Osteocyte (in vitro differentiated cells): ENCODE measurements at places on chromosomes 12 and 14. TPM values are rescaled to one million over a fixed set of nuclear protein-coding genes. Genes with fewer than 3 reads are reported as not detected.

- H3K36me3 ChIP-seq: no peaks in the 10 kb centered on the region
- peak overlapping the region; percentile 33 for H3K4me3 ChIP-seq
- H3K4me1 ChIP-seq: peaks cover 49% of the 10 kb centered on the region
- H3K27me3 ChIP-seq: no peaks in the 10 kb centered on the region
- peak overlapping the region; percentile 86 for H3K27ac ChIP-seq
Measured at GRCh38 chr12:47736877-47737676, 11.8 kb upstream of the ENDOU start.

DNA sequence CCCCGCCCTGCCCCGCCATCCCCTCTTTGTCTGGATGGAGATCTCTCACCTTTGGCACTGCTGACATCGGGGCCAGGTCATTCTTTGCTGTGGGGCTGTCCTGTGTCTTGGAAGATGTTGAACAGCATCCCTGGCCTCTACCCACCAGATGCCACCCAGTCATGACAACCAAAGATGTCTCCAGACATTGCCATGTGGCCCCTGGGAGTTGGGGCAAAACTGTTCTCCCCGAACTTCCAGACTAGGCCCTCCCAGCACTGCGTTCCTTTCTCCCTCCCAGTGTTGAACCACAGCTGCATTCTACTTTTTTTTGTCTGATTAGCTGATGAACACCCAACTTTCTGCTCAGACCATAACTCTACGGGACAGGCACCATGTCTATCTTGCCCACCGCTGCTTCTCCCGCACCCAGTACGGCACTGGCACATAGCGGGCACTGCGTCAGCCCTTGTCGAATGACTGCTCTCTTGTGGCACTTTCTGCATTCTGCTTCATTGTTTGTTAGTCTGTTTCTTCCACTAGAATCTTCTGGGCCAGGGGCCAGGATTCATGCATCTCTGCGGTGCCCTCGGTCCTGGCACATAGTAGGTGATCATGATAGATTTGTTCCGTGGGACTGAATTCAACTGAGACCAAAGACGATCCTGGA, 13.1 kb upstream of the MYL2 start:
- H3K27me3 ChIP-seq: peaks cover 22% of the 10 kb centered on the region
- no peaks in the 10 kb centered on the region for H3K36me3 ChIP-seq
- no peak overlapping the region for H3K27ac ChIP-seq
- H3K4me3 ChIP-seq: no peak overlapping the region
- peaks cover 6% of the 10 kb centered on the region for H3K4me1 ChIP-seq

DNA sequence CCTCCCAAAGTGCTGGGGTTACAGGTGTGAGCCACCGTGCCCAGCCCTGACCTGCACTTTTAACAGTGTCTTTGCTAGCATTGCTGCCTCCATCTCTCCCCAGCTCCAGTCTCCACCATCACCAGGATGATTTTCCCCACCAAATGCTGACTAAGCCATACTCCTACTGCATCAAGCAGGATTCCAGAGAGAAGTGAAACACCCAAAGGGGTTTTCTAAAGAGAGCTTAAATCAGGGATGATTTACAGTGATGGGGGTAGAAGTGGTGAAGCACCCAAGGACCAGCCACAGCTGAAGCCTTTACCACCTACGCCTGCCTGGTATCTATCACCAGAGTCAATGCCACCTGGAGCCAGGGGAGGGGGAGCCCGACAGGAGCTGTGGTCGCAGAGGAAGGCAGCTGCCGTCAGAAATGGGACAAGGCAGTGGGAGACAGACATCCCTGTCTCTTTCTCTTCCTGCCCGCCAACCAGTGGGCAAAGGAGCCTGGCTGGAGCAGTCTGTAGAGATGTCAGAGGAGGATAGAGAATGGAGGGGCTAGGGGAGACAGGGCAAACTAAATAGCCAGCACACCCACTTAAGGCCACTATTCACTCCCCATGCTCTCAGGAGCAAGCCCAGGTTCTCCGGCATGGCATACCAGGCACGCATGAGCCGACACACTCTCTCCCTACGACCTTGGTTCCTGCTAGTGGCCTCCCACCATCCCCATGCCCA, 22.4 kb upstream of the CD9 start:
- peaks cover 3% of the 10 kb centered on the region for H3K4me1 ChIP-seq
- no peak for DNase-seq
- no peaks in the 10 kb centered on the region for H3K27me3 ChIP-seq
- no peak overlapping the region for H3K4me3 ChIP-seq

GRCh38 chr12:119676022-119676421, 8.1 kb downstream of the PRKAB1 start:
- peaks cover 14% of the 10 kb centered on the region for H3K4me1 ChIP-seq
- H3K4me3 ChIP-seq: no peak overlapping the region
- no peaks in the 10 kb centered on the region for H3K27me3 ChIP-seq
- peaks cover 74% of the 10 kb centered on the region for H3K36me3 ChIP-seq

DNA sequence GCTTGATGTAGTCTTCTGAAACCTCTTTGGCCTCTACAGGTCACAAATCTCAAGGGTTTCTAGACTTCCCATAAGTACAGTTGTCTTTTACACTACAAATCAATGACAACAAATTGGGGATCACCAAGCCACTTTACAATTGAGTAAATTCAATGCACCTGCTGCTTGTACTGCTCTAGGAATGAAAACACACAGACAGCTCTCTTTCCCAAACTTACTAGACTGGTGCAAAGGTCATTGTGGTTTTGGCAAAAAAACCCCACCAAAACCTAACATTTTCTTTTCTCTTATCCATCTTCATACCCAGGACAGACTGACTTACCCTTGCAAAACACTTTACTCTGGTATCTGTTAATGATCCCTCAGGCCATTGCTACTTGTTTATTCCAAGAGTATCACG, 2.7 kb downstream of the M6PR start:
- H3K27me3 ChIP-seq: no peaks in the 10 kb centered on the region
- H3K4me1 ChIP-seq: peaks cover 28% of the 10 kb centered on the region
- peaks cover 21% of the 10 kb centered on the region for H3K36me3 ChIP-seq
- no peak for DNase-seq

GRCh38 chr12:113974006-113974405, 7.9 kb upstream of the RBM19 start:
- H3K27ac ChIP-seq: no peak overlapping the region
- H3K4me3 ChIP-seq: no peak overlapping the region
- H3K4me1 ChIP-seq: no peaks in the 10 kb centered on the region
- no peak for DNase-seq
- H3K27me3 ChIP-seq: peaks cover 36% of the 10 kb centered on the region

GRCh38 chr14:68345738-68346137, 447.1 kb downstream of the ZFP36L1 start:
- peaks cover 4% of the 10 kb centered on the region for H3K36me3 ChIP-seq
- peaks cover 15% of the 10 kb centered on the region for H3K4me1 ChIP-seq
- no peak overlapping the region for H3K27ac ChIP-seq
- no peak overlapping the region for H3K4me3 ChIP-seq
- no peaks in the 10 kb centered on the region for H3K27me3 ChIP-seq

DNA sequence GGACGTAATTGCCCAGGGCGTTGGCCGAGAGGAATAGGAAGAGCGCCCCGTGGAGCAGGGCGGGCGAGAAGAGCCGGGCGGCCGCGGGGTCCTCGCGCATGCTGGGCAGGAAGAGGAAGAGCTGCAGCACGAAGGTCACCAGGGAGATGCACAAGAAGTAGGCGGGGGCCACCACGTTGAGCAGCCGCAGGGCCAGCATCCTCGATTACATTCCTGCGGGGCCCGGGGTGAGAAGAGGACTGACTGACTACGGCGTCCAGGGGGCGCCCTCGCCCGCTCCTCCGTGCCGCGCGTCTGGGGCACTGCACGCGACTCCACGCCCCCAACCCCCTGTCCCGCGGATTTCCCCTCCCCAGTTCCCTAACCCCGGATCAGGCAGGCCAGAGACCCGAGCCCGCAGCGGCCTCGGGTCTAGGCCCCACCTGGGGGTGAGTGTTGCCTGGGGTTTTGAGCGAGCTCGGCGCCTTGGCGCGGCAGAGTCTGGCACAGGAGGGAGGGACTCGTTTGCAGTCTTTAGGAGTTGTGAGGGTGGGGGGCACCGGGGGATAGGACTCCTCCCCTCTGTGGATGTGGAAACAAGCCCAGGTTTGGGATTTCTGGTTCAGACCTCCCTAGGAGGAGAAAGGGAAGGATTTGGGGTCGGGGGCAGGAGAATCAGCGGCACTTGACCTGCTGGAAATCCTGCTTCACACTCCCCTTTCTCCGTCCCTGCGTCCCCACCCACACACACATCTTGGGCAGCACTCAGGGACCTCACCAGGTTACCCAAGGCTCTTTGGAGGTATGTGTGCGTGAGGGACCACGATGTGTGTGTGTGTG, 1.8 kb downstream of the ZDHHC22 start:
- peaks cover 18% of the 10 kb centered on the region for H3K4me1 ChIP-seq
- DNase-seq: no peak
- no peaks in the 10 kb centered on the region for H3K36me3 ChIP-seq
- no peak overlapping the region for H3K27ac ChIP-seq
- H3K4me3 ChIP-seq: peak overlapping the region; percentile 62

DNA sequence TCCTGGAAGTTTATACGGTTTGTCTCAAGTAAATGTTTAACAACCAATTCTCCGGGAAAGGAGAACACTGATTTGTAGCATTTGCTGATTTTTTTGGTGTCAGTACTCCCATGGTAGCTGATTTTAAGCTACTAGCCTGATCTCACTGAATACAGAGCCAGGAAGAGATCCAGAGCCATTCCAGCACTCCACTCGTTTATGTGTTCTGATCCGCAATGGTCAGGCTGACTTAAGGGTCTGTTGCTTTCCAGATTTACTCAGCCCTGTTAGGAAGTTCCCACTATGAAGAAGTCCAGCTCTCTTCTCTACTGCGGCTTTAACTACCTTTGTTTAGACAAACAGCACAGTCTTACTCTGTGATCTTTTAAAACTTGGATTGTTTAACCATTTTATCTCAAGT, 38.0 kb upstream of the NID2 start:
- peaks cover 41% of the 10 kb centered on the region for H3K4me1 ChIP-seq
- H3K36me3 ChIP-seq: no peaks in the 10 kb centered on the region
- no peak overlapping the region for H3K4me3 ChIP-seq
- no peak for DNase-seq
- no peaks in the 10 kb centered on the region for H3K27me3 ChIP-seq
- H3K27ac ChIP-seq: peak overlapping the region; percentile 59

DNA sequence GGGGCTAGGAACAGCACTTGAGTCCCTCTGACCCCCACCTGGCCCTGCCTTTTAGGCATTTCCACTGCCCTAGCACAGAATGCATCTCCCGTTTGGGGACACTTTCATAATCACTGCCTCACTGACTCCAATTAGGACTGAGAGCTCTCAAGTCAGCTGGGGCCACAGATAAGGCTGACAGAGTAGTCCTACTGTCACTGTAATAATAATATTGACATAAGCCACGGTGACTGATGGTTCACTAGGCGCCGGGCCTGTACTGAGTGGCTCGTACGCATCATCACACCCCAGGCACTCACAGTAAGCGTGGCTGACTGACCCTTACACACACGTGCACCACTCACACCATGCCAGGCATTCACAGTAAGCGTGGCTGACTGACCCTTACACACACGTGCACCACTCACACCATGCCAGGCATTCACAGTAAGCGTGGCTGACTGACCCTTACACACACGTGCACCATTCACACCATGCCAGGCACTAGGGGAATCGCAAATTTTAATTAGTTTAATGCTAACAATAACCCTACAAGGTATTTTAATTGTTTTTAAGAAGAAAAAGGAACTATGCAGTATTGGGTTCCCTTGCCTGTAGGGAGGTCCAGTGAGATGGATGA, 87.7 kb downstream of the CHGA start:
- no peaks in the 10 kb centered on the region for H3K27me3 ChIP-seq
- no peak overlapping the region for H3K4me3 ChIP-seq
- no peaks in the 10 kb centered on the region for H3K36me3 ChIP-seq
- DNase-seq: no peak
- H3K27ac ChIP-seq: no peak overlapping the region

DNA sequence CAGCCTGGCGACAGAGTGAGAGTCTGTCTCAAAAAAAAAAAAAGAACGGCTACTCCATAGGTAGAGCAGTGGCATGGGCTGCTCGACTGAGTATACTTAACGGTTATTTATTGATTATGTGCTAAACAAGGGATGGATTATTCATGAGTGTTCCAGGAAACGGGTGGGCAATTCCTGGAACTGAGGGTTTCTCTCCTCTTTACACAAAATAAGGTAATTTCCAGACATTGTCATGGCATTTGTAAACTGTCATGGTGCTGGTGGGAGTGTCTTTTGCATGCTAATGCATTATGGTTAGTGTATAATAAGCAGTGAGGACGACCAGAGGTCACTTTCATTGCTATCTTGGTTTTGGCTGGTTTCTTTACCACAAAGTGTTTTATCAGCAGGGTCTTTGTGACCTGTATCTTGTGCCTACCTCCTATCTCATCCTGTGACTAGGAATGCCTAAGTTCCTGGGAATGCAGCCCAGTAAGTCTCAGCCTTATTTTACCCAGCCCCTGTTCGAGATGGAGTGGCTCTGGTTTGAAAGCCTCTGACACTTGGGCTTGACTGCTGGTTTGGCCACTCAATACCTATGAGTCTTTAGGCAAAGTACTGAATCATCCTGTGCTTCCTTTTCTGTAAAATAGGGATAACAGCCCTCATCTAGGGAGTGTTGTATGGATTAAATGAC, 3.2 kb downstream of the DGLUCY start:
- H3K4me3 ChIP-seq: no peak overlapping the region
- no peak for DNase-seq
- H3K4me1 ChIP-seq: peaks cover 47% of the 10 kb centered on the region

DNA sequence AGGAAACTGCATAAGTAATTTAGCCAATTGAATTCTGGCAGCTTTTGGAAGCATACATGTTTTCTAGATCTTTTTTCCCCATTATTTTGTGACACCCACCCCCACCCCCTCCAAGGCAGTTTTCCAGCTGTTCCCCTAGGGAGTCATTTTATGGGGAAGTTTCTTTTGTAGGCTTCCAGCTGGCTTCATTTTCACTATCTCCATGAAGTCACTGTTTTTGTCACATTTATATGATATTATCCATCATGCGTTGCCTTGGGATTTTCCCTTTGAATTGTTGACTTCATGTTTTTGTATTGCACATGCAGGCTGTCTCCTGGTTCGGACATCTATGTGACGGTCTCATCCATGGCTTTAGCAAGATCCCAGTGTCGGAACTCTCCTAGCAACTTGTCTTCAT, 233.6 kb upstream of the RGS6 start:
- DNase-seq: no peak
- H3K4me1 ChIP-seq: peaks cover 22% of the 10 kb centered on the region
- peaks cover 39% of the 10 kb centered on the region for H3K36me3 ChIP-seq
- H3K27ac ChIP-seq: no peak overlapping the region
- no peaks in the 10 kb centered on the region for H3K27me3 ChIP-seq
- H3K4me3 ChIP-seq: no peak overlapping the region

SELPLG gene
- total RNA-seq: 0.59 and 0.78 TPM in 2 replicates

BTG1 gene
- 107 and 121 TPM in 2 replicates for total RNA-seq
